Right kidney (tissue), 9 donors: ENCODE measurements at places on chromosomes 4 and X.
A peak's percentile ranks its signal among the peaks of the same experiment; 100 is the strongest.

DNA sequence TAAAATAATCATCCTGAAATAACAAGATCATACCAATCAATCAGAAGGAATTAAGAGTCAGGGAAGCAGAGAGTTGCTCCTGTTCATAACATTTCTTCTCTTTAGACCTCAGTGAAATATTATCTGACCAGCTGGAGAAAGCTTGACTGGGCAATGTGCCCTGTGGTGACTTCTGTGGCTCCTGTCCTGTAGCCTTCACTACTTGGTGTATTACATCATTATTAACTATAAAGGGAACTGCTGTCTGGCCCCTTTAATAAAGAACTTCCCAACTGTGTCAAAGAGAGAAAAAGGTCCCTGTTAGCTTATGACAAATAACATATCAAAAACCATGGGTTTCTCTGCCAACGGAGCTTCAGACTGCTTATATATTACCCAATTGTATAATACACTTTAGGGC is 18.0 kb downstream of the OPHN1 start:
- DNase-seq, result no peak

DNA sequence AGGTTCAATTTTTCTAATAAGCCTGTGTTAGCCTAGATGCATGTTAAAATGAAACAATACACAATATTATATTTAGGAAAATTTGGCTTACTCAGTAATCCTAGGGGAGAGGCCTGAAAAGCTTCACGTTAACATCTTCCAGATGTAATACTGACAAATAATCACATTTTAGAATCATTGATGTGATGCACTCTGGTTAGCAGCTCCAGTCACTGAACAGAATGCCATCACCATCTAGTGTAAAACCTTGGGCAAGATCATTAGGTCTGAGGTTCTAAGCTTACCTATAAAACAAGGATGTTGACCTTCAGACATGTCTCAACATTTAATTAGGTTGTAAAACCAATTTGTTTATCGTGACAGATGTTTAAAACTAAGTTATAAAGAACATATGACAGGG is 1704.8 kb downstream of the STIM2 start:
- no peak for DNase-seq

GRCh38 chrX:22135994-22136684 is 104.0 kb downstream of the PHEX start:
- peak; percentile 52 for DNase-seq

DNA sequence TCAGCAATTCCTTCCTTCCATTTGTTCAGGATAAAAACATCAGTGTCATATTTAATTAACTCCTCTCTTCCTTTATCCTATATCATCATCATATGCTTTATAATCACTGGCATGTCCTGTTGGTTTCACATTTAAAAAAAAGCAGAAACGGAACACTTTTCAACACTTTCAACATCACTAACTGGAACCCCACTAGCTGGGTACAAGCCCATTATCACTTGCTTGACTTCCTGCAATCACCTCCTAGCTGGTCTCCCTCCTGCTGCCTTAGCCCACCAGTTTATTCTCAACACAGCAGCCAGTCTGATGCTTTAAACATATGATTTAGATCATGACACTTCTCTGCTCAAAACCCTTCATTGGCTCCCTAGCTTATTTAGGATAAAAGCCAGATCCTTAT is 116.4 kb upstream of the LSM6 start:
- no peak for DNase-seq

DNA sequence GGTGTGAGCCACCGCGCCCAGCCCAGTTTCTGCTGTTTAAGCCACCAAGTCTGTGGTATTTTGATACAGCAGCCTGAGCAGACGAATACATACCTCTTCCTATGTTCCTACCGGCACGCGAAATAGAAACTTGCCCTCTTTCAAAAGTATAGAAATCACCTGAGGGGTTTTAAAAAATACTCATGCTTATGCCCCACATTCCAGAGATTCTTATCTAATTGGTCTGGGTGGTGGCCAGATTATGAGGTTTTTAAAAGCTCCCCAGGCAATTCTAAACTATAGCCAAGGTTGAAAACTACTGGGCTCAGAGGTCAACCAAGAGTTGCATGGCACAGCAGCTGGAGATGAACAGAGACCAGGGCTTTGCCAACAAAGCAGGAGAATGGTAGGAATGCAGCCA is 24.9 kb upstream of the HUWE1 start:
- DNase-seq, result no peak

DNA sequence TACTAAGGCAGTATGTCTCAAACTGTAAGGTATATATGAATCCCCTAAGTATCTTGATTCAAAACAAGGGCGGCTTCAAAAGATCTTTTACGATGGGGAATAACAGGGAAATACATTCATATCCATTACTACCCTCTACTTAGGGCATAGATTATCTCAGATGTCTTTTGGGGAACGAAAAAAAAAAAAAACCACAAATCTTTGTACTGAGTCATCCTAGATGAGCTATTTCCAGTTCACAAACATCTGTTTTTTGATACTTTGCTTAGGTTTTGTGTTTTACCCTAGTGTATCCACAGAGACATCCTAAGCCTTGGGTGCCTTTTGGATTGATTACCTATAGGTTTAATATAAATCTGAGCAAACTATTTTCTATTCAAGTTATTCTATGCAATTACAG is 457.2 kb downstream of the NLGN4X start:
- no peak for DNase-seq

DNA sequence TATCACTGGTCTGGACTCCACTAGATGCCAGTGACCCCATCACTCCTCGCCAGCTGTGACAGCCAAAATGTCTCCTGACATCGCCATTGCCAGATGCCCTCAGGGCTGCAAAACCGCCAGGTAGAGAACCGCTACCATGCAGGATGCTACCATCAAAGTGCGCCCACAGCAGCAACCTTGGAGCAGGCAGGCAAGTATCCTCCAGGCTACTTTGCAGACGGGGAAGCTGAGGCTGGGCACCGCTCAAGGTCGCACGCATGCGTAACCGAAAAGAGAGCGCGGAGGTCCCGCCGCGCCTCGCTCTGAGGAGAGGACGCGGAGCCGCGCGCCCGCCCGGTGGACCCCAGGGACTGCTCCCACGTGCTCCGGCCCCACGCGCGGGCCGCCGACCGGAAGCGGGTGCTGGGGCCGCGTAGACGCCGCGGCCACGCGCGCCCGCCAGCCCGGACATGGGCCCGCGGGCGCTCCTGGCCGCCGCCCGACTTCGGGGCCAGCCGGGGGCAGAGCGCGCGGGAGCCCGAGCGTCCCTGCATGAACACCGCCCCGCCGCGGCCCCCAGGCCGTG is at the start of gene STS:
TSS of gene STS (plus strand) at position 300 of the 565 bp plus-strand sequence. CDS start 105,488 bp downstream, outside the sequence.
- peak; percentile 54 for DNase-seq

DNA sequence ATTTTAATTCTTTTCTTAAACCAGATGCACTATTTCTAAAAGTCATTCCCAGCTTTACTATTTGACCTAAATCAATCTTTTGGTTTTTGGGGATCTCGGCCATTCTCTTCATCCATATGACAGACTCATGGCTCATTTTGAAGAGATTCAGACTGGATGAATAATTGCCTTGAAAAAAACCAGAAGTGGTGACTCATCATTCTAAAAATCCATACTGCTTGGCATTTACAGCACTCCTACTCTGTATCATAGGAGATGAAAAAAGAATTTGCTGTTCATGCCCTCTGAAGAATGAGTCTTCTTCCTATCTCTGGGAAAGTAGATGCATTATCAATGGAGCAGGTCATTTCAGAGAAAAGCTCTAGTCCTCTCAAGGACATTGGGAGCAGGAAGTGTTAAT is 220.5 kb upstream of the RPS6KA3 start:
- no peak for DNase-seq

DNA sequence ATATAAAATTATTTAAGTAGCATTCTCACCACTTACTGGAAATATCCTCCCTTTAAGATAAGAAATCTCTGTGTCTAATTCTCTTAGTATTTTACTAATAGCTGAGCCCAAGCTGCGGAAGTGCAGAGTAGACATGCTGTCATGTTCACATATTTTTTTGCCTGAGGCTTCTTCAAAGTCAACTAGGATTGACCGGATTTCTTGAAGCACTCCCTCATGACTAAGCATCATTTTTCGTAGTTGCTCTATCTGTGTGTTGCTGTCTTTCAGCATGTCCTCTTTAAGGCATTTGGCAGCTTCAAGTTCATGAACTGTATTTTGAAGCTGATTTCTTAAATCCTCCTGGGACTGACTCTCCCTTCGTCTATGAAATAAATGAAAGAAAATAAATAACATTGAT is 36.9 kb downstream of the CCDC158 start:
- no peak for DNase-seq

DNA sequence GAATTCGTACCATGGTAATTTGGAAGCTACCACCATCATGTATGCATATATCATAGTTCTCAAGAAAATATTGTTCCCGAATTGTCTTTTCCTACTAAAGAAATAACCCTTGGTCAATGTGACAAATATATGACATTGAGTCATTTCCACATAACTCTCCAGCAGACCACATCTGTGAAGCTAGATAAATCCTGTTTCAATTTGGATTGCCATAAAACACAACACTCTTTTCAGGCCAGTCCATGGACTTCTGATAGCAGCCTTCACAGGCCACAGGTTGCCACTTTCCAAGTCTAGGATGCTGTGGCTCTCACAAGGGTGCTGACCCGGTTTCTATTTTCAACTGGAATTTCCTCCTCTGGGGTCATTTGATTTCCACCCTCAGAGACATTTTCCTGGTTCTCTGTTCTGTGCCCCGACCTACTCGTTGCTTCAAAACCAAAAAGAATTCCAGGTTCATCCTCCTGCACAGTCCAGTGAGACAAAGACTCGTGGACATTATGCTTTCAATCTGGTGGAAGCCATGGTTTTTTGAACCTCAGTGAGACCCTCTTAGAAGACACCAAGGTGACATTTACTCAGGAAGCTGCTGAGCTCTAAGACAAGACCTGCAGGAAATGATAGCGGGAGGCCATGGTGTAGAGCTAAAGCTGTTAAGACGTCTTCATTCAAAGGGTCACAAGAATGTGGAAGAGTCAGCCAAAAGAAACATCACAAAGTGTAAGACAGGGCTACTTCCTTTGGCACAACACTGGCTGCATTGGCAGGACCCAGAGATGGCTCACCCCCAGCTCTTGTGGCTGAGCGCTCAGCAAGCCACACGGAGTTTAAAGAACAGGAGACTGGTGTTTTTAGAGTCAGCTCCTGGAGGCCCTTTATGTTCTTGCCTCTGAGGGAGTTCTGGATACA is 119.8 kb downstream of the AMELX start:
- DNase-seq, result no peak

GRCh38 chr4:15878011-15878410 is 60.5 kb downstream of the FGFBP1 start:
- DNase-seq, result no peak

- no peak for DNase-seq
These were observed 18.3 kb downstream of the SLC39A8 start for GRCh38 chr4:102326951-102327350.

DNA sequence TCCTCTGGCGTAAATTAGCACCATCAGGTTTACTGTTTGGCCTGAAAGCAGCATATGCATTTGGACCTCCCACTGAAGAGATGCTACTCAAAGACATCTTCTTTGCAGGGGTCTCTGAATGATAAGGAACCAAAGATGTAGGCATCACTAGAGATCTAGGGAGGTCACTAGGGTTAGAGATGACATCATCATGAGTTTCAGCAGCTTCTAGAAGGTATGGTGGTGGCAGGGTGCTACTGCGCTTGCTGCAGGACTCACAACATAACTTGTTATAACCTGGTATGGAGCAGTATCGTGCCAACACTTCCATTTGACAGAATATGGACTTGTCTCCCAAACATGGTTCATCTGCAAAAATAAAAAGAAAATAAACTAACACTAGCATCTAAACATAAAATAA is 251.6 kb downstream of the NPFFR2 start:
- no peak for DNase-seq

DNA sequence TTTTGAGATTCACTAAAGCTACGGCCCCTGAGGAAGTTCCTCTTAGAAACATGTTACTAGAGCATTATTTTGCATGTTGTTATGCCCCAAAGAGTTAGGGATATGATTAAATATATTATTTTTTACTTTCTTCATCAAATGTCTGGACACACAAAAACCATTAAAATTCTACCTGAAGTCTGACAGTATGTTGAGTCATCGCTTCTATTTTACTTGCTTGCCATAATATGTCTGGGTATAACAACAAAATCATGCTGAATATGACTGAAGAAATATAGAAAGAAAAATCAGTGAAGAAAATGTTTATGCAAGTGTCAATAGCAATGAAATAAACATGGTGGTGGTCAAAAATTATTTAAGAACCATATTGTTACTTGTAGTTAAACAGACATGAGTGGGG is 1818.5 kb upstream of the ADGRL3 start:
- no peak for DNase-seq

DNA sequence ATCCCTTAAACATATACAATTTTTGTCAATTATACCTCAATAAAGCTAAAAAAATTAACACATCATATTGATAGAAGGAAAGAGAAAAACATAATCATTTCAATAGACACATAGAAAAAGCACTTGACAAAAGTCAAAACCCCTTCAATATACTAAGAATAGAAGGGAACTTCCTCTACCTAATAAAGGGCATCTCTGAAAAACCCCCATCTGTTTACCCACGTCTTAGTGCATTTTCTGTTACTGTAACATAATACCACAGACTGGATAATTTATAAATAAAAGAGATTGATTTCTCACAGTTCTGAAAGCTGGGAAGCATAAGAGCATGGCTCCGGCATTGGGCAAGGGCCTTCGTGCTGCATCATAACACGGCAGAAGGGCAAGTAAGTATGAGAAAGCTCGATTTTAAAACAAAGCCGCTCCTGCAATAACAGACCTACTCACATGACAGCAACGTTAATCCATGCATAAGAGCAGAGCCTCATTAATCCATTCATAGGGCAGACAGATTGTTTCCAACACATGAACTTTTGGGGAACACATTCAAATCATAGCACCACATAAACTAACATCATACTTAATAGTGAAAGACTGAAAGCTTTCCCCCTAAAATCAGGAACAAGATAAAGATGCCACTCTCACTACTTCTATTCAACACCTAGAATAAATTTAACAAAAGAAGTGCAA is 15.7 kb downstream of the STEEP1 start:
- no peak for DNase-seq

GRCh38 chr4:27714073-27714472 is 853.4 kb downstream of the STIM2 start:
- no peak for DNase-seq

GRCh38 chrX:46311581-46312120 is 233.6 kb downstream of the ZNF674 start:
- DNase-seq, result no peak

DNA sequence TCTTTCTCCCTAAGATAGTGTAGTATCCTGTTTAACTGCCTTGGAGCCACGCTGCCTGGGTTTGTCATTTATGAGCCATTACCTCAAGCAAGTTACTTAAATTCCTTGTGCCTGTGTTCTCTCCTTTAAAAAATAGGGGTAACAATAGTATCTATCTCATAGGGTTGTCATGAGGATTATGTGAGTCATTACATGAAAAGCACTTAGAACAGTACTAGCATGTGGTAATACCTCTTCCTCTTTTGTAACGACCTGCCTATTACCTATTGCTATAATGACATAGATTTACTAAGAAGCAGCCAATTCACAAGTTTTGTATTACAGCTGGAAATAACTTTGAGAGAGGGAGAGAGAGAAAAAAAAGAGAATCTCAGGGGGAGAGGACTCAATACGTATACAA is 834.7 kb downstream of the RAPGEF2 start:
- no peak for DNase-seq
